ENCODE measurements at places on chromosomes 6 and 20.
A peak's percentile ranks its signal among the peaks of the same experiment; 100 is the strongest.

GRCh38 chr6:3264356-3264755, 5.6 kb downstream of the PSMG4 start:
- DNase-seq = no peak

DNA sequence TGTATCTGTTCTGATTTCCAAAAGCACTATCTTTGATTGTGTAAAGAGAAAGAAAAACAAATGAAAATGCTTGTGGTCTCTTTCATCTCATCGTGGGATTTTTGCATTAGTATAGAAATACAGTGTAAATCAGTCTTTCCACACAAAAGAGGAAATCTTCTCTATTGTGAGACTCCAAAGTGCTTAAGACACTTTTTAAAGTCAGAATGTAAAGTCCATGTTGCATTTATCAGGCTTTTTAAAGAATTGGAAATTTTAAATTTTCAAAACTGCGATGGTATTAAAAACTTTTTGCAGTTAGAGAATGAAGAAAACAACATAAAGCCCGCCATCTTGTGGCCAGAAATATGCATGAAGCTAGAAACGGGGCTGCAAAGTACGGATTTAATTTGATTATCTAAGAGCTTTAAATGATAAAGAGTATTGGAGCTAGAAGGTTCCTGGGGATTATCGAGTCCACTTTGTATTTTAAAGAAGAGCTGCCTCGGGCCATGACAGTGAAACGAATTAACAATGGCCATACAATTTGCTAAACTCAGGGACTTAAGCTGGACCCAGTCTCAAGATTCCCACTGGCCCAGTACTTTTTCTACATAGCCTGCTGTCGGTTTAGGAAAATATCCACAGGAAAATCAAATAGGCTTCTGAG, 339.6 kb downstream of the ARHGAP18 start:
- DNase-seq = peak; percentile 25

- DNase-seq = no peak
These were observed 31.9 kb downstream of the NUDT3 start for GRCh38 chr6:34360556-34360955.

GRCh38 chr6:147005499-147005898, 198.7 kb upstream of the STXBP5 start:
- DNase-seq = no peak

- DNase-seq = no peak
These were observed 821 bp downstream of the DHX35 start for GRCh38 chr20:38962928-38963401.

GRCh38 chr6:138824482-138825144, 28.7 kb downstream of the ECT2L start:
- DNase-seq = no peak

DNA sequence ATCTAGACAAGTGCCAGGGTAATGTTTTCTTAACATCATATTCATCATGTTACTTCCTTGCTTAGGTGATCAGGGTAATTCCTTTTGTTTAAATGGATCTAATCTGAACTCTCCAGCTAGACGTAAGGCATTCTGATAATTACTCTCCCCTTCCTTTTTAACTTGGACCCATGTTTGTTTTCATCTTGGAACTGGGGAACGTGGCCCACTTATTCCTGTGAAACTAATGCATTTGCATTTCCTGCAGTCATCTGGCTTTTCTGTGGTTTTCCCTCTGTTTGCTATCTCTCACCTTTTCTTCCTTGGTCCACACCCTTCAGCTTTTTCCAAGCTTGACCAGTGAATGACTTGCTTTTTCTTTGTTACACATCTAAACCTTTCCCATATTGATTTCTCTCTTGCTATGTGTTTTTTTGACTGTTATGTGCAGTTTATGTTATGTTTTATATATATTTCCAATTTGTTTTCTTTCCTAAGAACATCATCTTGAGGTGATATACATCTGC, 33.3 kb downstream of the SLX4IP start:
- DNase-seq = no peak

GRCh38 chr6:106611030-106611429, 18.3 kb downstream of the RTN4IP1 start:
- no peak for DNase-seq

GRCh38 chr20:23125159-23125558, 39.0 kb upstream of the CD93 start:
- DNase-seq = no peak

DNA sequence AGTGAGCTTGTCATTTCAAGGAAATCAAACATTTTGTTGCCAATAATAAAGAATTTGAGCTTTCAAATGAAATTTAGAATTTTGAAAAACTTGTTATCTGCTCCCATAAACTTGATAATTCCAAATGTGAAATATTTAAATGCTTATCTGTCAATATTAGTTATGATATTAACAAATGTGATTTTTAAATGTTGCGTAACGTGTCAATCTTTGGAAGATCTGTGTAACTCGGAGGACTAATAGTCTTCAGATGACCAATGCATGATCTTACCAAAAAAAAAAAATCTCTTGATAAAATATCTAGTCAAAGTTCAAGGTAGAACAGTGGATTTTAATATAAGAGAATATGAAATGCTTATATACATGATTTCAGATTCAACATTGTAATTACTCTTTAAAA, 274.5 kb upstream of the HSF2 start:
- DNase-seq = no peak

- DNase-seq = no peak
These were observed 20.0 kb downstream of the FAM209B start for GRCh38 chr20:56552911-56553629.

DNA sequence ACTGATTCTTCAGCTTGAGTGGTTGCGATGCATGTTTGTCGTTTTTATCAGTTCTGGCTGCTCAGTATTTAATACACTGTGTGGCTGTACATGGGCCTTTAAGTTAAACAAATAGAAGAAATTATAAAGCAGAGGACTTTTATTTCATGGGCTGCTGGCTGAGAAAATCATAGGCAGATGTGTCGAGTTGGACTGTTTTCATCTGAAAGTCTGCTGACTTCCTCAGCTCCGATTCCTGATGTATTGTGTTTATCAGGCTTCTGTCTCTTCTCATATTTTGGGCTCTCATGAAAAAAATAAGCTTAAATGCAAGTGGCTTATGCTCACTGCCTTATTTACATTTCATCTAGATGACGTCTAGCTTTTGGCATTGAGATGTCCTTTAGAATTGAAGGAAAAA, 129.5 kb upstream of the GGTLC1 start:
- no peak for DNase-seq

- peak; percentile 97 for DNase-seq
These were observed at the start of gene FBXO5 for GRCh38 chr6:152982904-152983636. Gene FBXO5, minus strand, starts transcription at chr6:152983041. Its CDS starts 82 bp downstream, at chr6:152982959.

GRCh38 chr6:96116674-96117073, 100.9 kb downstream of the FUT9 start:
- DNase-seq = no peak

DNA sequence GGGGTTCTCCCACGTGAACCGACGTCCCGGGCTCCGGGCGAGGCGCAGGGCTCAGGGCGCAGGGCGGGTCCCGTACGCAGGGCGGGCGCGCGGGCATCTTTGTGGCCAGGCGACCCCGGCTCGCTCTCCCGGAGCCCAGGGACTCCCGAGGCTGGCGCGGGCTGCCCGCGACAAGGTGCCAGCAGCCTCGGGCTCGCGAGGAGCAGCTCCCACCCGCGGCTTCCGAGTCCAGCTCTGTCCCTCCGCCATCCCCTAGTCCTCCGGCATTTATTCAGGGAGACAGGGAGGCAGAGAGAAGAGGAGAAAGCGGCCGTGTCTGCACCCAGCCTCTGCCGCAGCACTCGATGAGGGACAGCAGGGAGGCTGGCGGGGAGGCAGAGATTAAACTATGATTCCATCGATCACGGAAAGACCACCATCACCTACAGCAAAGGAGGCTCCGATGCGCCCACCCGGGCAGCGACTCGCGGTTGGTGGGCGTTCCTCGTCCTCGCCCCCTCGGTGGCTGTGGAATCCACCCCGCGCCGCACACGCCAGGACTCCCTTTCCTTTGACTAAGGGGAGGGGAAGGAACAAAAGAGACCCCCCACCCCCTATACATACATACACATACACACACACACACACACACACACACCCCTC, 1.1 kb downstream of the RGS17 start:
- DNase-seq = no peak

- DNase-seq = no peak
These were observed 481.6 kb downstream of the ADGRB3 start for GRCh38 chr6:69116658-69117057.

DNA sequence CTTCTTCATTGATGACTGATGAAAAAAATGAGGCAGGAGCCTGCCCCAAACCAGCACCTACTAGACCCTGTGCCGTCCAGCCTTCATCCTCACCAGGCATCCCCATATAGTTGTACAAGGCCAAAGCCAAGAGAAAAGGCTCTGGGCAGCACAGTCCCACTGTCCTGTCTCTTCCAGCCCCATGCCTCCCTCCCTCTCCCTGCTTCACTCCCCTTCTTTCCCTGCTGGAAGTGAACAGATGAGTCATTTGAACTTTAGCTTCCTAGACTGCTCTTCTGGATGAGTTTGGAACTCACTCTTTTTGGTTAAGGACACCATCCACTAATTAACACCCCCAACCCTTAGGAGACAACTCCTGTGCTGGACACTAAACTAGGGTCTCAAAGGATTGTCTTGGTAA, 235.2 kb downstream of the LRFN2 start:
- DNase-seq = no peak

GRCh38 chr6:166307082-166308032, 835 bp downstream of the PRR18 start:
- no peak for DNase-seq

DNA sequence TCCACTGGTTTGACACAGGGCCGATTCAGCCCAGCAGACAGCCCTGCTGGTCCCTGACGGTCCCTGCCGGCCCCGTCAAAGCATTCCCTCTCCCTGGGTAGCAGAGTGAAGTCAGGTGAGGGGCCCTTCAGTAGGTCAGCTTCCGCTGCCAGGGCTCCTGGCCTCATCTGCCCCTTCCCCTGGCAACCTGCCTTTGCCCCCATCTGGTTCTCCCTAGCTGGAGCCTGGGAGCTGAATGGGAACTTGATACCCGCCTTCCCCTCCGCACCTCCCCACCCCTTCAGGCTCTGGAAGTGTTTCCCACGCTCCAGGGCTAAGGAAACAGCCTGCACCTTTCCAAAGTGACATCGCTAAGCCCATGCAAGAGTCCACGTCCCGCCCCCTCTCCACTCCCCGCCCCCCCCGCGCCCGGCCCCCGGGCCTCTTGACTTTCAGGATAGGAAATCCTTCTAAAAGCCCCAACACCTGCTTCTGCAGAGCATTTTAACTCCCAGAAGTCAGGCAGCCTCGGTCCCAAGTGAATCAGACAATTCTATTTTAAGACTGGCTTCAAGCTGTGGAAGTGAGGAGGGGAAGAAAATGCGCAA, 53.3 kb downstream of the ISM1 start:
- DNase-seq = no peak

DNA sequence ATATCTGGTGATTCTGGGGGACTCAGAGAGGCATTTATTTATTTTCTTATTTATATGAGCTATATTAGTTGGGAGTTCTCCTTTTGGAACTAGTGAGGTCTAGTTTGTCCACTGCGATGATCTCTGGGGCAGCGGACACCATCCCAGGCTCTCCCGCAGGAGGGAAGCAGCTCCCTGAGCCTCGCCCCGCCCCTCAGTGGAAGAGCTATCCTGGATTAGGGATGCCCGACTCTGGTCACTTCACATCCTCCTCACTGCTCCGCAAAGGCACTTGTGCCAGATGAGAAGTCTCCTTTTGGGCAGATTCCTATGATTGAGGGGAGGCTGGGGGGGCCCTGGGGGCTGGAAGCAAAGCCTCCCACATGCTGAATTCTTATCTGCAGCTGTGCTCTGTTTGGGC, 3.6 kb upstream of the MAS1 start:
- no peak for DNase-seq

GRCh38 chr6:146526192-146526591, 17.4 kb upstream of the RAB32 start:
- no peak for DNase-seq

- DNase-seq = no peak
These were observed 20.4 kb upstream of the NOTCH4 start for GRCh38 chr6:32244270-32244669.

DNA sequence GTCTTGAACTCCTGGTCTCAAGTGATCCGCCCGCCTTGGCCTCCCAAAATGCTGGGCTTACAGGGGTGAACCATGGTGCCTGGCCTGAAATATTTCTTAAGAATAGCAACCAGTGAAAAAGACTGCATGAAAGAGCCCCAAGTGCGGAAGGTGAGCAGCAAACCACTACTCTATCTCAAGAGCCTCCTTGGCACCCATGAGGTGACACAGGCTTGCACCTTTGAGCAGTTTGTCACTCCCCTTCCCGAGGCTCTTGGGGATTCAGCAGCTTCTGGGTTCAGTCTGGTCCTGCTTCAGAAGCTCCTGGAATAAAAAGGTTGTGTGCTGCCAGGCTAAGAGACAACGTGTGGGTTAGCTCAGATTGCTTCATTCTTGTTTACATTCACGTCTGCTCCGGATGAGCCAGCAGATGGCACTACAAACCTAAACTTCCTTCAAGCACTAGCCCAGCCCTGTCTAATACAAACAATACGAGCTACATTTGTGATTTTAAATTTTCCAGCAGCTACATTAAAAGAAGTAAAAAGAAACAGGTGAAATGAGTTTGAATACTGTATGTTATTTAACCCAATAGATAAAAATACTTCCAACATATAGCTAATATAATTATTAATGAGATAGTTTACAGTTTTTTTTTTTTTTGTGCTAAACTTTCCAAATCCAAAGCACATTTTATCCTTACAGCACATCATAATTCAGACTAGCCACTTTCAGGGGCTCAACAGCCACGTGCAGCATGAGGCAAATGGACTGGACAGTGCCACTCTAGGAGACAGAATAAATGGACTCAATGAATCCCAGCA, 46.2 kb downstream of the GJA10 start:
- DNase-seq = peak; percentile 72

DNA sequence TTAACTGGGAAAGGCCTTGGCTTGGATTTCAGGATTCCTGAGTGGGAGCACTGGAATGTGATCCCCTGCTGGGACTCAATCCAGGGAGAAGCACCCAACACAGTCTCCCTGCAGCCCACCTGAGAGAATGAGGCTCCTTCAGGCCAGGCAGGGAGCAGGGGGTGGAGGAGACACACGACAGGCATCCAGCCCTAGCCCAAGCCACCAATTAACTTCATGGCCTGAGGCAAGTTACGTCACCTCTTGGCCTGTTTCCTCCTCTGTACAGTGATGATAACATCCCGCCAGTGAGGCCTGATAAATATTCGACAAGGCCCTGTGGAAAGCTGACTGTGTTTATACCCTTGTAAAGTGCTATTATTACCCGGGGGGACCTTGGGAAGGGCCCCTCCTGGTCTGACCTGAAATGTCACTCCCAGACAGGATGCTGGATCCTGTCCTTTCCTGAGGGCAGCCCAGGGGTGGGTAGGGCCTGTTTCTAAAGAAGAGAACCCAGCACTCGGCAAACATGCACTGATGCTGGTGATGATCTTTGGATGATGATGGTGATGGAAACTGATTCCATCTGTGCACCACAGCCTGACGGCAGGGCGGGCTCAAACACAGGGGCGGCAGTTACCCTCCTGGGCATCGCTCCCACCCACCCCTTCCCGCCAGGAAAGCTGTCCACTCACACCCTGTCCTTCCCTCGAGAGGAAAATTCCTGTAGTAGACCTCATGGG, 12.4 kb downstream of the FRS3 start:
- DNase-seq = no peak

DNA sequence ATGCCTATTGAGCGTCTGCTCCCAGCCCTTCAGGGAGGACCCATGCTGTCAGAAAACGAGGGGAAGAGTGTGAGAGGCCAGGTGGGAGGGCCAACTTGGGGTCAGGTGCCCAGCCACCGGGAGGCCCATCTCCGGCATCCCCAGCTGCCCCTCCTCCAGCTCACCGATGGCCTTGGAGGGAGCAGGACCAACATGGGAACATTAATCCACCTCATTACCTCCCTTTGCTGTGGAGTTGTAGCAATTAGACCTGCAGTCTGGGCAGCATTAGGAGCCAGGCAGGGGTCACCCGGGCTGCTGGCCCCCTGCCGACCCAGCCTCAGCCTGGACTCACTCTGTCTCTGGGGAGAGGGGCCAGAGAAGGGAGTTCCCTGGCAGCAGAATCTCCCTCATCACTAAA, 25.1 kb downstream of the DLGAP4 start:
- no peak for DNase-seq
